ENCODE measurements at places on chromosomes 12 and 14. TPM values are rescaled to one million over a fixed set of nuclear protein-coding genes. Genes with fewer than 3 reads are reported as not detected.
A peak's percentile ranks its signal among the peaks of the same experiment; 100 is the strongest.

- DNase-seq = no peak
Measured at GRCh38 chr14:103259184-103259583, 74.9 kb upstream of the EIF5 start.

Gene CD27
- total RNA-seq = not detected

- DNase-seq = no peak
Measured at GRCh38 chr12:26276709-26277108, 81.3 kb downstream of the SSPN start.

Gene KERA
- total RNA-seq = not detected

Gene ADAMTS20
- total RNA-seq = not detected

GRCh38 chr12:97131220-97131981, 224.3 kb downstream of the NEDD1 start:
- no peak for DNase-seq

DNA sequence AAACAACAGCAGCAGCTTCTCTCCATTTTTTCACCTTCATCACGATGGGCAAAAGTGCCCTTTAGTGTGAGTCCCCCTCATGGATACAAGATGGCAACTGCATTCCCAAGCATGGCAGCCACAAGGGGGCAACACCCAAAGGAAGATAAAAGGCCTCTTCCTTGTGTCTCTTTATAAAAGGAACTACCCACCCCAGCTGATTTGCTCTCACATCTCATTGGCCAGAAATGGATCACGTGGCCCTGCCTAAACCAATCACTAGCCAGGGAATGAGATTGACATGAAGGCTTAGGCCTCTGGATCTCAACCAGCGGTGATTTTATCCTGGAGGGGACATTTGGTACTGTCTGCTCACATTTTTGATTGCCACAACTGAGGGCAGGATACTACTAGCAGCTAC, 21.9 kb upstream of the IFT81 start:
- peak; percentile 59 for DNase-seq

GRCh38 chr12:78121969-78122610, 291.4 kb downstream of the NAV3 start:
- DNase-seq = no peak

DNA sequence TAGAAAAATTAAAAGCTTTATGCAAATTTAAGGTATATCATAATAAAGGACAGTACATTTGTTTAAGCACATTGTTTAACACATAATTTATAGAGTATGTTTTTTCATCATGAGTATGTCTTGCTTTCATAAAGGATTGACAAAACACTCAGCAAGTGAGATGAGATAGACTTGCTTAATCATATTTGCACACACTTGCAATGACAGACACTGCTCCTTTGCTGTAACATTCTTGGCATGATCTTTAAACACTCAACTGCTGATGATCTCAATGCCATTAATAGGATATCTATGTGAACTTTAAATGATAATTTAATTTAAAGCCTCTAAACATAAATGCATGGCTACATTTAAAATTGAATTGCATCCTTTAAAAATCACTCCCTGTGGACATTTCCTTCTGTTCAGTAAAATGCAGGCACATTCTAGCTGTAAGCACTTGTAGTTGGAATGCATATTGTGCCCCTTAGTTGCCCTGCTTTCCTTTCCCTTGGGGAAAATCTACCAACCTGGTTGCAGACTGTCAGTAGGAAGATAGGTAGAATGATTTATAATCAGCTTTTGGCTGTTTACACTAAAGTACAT, 979.0 kb downstream of the TMTC2 start:
- no peak for DNase-seq

Gene HHIPL1
- total RNA-seq = 1.1 TPM

DNA sequence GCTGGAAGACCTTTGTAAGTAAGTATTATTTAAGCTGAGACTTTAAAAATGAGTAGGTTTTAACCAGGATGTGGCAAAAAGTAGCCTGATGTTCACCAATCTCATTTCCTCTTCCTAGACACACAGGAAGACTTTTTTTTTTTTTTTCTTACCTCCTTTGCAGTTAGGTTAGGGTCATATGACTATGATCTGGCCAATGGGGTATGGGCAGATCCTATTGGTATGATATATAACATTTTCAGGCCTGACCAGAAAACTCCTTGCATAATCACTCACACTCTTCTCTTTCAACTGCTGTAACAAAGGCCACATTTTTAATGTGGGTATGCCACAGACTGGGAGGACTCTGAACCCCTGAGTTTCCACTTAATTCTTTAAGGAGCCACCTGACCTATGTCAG, 2.7 kb upstream of the RPS6KA5 start:
- no peak for DNase-seq

DNA sequence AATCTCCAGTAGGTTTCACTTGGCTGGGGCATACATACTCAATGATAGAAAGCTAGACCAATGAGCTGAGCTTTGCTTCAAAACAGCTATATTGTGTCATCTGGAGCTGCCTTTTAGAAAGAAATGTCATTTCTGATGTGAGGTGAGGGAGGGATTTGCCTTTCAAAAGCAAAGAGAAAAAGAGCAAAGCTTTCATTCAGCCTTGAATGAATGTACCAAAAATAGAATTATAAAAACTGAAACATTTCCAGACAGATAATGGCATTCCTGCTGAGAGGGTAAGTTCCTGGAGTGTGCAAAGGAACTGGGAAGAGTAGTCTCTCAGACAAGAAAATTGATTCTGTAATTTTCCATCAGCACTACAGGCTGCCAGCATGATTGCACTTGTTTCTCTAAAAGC, 710.0 kb downstream of the LRFN5 start:
- no peak for DNase-seq

- DNase-seq = no peak
Measured at GRCh38 chr12:43891856-43892574, 56.1 kb downstream of the TMEM117 start.

DNA sequence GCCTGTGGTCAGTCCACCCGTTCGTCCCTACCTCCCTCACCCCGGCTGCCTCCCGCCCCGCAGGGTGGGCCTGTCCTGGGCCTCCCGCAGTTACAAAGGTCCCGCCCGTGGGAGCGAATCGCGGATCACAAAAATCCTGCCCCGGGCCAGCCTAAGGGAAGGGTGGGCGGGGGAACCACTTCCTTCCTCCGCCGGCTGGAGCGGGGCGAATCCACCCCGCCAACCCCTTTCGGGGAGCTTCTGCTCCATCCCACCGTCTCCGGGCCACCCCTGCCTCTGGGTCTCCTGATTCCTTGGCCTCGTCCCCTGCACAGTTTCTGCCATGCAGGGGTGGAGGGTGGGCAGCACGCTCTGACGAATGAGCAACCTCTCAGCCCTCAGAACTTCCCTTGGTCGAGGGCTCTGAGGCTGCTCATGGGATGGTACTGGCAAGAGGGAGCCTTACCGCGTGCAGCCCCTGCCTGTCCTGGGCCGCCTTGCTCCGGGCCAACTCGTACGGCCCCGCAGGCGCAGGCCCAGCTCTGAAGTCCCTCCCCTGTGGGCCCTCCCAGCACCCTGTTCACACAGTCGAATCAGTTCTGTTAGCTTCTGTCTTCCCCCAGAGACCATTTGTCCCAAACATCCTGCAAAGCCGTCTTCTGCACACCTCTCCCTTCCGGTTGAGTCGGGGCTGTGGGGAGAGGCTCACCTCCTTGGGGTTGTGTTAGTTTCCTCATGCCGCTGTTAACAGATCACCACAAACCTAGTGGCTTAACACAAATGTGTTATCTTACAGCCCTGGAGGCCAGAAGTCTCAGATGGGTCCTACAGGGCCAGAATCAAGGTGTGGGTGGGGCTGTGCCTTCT, 589 bp upstream of the HVCN1 start:
- DNase-seq = peak; percentile 78

Gene GNB3
- 12.4 TPM for total RNA-seq

Gene PTCSC3
- not detected for total RNA-seq

DNA sequence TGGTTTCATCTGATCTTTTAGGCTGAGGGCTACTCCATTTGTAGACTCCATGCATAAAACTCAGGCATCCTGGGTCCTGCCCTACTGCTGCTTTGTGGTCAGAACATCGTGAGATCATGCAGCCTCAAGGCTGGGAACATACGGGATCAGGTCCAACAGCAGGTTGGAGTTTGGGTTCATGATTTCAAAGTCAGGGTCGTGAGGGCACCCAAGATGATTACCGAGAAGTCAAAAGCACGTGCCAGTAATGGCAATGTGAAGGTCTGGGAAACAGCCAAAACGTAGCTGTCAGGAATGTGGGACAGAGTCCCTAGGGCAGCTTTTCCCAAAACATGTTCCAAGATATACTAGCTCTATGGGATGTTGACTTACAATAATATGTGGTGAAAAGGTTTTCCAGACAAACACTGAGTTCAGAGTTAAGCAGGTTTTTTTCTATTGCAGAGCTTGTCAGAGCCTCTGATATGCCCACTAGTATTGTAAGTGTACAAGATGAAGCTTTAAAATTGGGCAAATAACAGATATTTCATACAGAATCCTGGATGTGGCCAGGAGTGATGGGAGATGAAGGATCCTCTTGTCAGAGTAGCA, 130.3 kb upstream of the DNM1L start:
- no peak for DNase-seq

Gene OR4N2
- not detected for total RNA-seq

Gene HECTD4
- 23.1 TPM for total RNA-seq

DNA sequence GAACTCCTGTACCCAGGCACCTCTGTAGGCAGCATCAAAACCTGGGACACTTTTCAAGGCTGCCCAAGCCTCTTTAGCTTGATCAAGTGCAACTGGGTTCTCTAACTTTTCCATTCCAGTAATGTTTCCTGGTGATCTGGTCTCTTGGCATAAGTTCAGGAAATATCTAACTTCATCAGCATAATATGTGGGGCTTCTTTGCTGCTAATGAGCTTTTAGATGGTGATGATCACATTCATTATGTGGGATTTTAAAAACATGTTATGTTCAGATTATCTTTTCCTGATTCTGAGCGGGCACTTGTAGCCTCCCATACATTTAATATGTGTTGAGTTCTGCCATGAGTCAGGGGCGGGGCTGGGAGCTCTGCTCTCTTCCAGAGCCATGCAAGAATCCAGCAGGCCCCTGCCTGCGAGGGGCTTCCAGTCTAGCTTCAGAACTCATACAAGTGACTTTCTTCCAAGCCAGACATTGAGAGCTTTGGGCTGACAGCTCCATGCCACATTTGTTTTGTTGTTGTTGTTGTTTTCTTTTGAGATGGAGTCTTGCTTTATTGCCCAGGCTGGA, 39.5 kb upstream of the RIN3 start:
- DNase-seq = no peak

DNA sequence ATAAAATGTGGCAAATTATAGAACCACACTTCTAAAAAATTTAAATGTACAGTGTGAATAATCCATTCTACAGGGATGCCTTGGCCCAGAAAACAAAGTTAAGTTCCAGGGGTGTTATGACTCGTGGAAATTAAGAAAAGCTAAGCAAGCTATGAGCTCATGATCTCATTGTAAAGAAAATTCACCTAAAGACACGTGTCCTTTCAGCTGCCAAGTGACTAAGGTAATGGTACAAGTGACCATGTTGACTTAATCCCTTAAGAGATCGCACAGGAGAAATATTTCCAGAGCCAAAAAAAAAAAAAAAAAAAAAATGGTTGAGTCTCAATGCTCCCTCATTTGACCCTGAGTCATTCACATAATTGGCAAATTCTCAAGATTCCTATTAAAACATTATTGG, 51.4 kb upstream of the ANO2 start:
- no peak for DNase-seq

Gene KRT2
- not detected for total RNA-seq

Gene KRT86
- total RNA-seq = not detected

Gene TAS2R9
- total RNA-seq = not detected

DNA sequence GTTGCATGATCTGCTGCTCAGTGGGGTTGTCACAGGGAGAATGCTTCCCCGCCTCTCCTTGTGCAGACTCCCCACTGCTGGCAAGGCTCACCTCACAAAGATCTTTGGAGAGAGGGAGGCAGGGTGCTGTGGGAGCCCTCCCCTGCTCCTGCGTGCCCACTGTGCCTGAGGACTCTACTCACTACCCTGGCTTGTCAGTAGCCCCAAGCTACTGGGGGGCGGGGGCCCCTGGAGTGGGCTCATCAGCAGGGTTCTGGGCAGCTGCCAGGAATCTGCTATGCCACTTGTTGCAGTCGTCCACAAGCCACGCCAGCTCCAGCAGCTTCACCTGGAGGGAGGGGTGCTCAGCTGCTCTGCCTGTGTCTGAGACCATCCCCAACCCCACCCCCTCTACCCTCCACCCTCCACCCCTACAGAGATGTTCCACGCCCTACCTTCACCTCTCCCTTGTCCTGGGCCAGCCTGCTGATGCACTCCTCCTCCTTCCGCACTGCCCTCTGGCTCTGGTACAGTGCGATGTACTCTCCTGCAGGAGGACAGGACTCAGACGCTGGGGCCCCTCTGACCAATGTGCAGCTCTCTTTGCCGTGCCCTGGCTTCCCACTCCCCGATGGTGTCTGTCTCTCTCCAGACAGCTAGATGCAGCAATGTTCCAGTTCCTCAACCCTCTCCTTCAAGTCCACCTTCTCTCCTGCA, 14.2 kb upstream of the BLTP3B start:
- DNase-seq = no peak

GRCh38 chr14:65110525-65110924, 8.2 kb upstream of the MAX start:
- no peak for DNase-seq

Gene KIF5A
- 0.23 TPM for total RNA-seq

DNA sequence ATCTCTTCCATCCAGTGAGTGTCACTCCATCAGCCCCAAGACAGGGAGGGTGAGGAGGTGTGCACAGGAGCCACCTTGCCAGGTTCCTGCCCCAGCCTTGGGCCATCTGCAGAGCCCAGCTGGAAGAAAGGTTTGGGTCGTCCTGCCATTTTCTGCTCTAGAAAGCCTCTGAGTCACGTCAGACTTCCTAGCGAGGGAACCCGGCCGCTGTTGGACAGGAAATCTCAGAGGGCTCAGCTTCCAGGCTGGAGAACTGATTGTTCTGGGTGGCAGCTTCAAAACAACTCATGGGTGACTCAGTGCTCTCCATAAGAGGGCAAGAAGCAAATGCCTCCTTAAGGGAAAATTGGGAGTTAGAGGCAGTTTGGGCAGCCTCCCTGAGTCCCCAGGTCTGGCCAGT, 16.6 kb downstream of the HIP1R start:
- no peak for DNase-seq

DNA sequence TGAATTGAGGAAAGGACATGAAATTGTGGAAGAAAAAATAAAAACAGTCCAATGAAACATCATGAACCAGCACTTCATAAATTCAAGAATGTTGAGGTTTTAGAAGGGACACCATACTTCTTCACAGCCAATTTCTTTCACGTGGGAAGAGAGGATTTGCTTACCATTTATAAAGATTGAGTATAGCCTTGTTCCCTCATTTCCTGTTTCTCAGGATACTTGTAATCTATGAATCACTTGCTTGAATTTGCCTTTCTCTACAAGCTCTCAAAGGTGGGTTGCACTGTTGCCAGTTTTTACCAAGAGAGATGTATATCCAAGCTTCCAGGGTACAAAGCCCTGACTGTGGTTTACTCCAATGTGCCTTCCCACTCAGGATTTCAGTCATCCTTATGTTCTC, 116.1 kb downstream of the DUSP6 start:
- no peak for DNase-seq

Data from heart left ventricle (tissue), 16 donors.